SHP77 treated with DMSO at 0.1 percent for 48 hours (cell line): ENCODE measurements at places on chromosomes 7 and 10.

DNA sequence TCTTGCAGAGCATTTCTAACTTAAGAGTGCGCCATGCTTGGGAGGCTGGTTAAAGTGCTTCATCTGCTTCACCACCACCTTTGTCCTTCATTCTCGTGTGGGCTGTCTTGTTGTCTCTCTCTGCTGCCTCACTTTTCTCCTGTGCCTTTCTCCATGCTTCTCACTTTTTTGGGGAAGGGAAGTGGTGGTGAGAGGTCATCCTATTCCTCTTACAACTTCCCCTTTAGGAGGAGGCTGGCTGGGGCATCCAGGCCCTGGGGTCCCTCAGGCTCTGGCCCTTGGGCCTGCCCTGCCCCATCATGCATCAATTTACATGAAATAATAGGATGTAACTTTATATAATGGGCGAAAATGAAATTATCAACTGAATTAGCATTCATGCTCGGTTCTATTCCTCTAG, 39.9 kb upstream of the PIP4K2A start:
- no peak for DNase-seq

GRCh38 chr10:5510281-5511072, 11.1 kb upstream of the CALML5 start:
- no peak for DNase-seq

DNA sequence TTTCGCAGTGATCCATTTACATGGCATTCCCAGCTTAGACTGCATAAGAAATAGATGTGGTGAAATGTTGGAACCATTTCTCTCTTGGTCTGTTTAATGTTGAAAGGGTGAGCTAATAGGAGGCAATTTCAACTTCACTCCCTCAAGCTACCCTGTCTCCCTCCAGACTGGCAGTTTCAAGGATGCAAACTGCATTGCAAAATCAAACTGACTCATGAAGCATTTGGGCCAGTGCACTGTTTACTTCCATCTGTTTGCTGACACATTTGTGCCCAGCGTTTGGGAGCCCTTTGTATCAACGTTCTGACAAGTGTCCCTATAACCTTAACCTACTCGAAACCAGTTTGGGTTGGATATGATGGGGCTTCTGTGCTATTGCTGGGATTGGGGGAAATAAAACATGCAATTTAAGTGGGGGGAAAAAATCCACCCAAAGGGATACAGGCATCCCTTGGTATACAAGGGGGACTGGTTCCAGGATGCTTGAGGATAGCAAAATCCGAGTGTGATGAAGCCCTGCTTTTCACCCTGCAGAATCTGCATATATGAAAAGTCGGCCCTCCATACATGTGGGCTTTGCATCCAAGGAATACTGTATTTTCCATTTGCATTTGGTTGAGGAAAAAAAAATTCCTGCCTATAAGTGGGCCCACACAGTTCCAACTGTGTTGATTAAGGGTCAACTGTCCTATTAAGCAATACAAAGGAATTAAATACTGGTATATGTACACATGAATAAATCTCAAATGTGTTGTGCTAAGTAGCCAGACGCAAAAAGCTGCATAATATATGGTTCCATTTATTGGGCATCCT, 15.6 kb downstream of the RHEB start:
- no peak for DNase-seq

- DNase-seq = peak; percentile 36
Measured at GRCh38 chr7:149460493-149461277, at the start of gene ZNF777. TSS of gene ZNF777 (minus strand) at chr7:149461062. CDS start at chr7:149456022, 5,040 bp downstream.

DNA sequence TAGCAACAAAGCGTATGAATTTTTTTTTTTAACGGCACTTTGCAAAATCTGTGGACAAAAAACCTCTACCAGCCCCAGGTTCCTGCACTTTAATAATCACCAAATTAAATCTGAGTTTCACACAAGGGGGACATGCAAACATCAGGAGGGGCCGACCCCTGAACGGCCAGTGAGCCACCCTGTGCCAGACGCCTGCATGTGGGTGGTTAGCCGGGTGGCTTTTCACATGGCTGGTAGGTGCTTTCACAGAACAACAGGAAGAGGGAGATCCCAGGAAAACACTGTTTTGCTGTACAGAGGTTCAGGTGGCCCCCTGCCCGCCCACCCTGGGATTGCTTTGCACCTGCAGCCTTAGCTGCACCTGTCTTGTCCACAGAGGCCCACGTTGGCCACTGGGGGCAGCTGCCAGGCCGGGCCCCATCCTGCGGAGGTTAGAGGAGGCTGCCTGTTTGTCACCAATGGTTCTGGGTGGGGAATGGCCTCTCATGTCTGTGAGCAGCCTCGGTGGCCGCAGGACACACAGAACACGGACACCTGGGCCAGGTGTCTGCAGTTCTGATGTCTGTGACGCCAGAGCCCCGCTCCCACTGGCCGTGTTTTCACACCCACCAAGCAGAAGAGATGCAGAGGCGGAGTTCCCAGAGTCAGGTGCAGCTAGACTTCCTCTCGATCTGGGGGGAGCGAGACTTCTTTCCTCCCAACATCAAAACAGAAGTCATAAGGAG, 107.7 kb downstream of the FAM53B start:
- no peak for DNase-seq

DNA sequence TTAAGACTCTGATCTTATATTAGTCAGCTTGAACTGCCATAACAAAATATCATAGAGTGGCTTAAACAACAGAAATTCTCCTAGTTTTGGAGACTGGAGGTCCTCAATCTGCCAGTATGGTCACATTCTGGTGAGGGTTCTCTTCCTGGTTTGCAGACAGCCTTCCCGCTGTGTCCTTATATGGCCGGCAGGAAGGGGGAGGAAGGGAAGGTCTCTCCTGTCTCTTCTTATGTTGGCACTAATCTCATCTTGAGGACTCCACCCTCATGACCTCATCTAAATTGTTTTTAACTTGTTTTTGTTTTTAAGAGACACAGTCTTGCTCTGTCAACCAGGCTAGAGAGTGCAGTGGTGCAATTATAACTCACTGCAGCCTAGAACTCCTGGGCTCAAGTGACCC, 53.1 kb downstream of the VPS41 start:
- DNase-seq = no peak

GRCh38 chr10:20955355-20955893, 58.3 kb upstream of the NEBL start:
- no peak for DNase-seq

GRCh38 chr7:6278749-6279310, 6.4 kb upstream of the CYTH3 start:
- DNase-seq = no peak

GRCh38 chr7:36637417-36637816, 86.9 kb downstream of the AOAH start:
- no peak for DNase-seq
